Activated CD8-positive, alpha-beta memory T cell treated with anti-CD3 and anti-CD28 coated beads for 4 hours (primary cell): ENCODE measurements at places on chromosomes 16 and 17.

DNA sequence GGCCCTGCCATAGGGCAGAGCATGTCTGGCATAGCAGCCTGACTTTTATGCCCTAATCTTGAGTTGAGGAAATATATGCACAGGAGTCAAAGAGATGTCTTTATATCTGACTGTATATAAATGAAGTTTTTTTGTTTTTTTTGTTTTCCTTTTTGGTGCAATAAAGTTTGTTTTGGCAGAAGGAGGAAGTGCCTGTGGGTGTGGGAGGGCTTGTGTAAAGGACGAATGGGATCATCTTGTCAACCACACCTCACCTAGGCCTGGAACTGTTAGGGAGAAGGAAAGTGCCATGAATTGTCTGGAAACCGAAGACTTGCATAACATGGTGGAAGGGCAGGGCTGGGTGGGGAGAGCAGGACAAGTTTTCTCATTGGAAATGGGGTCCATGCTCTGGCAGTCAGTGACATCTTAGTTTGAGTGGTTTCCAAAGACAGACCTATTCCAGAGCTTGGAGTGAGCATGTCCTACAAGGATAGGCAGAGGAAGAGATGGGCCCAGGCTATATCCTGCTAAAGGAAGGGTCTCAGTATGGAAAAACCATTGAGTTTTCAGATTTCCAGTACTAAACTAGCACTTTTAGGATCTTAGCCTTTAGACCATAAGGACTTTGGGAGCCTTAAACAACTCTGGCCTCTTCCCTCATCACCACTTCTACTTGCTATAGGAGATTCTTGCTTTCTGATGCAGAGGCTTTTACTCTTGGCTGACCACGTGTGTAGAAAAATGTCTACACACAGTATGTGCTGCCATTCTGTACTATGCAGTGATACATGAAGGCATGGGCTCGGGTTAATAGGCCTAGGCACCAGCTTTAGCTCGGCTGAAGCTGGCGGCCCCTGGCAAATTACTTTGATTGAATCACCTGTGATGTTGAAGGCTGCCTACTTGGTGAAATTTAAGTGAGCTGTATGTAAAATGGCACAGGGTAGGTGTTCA is 15.5 kb downstream of the SNF8 start:
- DNase-seq, result no peak

GRCh38 chr16:1317479-1318267 is 8.2 kb downstream of the UBE2I start:
- no peak for DNase-seq

GRCh38 chr17:8955021-8955959 is 10.2 kb downstream of the PIK3R5 start:
- no peak for DNase-seq

DNA sequence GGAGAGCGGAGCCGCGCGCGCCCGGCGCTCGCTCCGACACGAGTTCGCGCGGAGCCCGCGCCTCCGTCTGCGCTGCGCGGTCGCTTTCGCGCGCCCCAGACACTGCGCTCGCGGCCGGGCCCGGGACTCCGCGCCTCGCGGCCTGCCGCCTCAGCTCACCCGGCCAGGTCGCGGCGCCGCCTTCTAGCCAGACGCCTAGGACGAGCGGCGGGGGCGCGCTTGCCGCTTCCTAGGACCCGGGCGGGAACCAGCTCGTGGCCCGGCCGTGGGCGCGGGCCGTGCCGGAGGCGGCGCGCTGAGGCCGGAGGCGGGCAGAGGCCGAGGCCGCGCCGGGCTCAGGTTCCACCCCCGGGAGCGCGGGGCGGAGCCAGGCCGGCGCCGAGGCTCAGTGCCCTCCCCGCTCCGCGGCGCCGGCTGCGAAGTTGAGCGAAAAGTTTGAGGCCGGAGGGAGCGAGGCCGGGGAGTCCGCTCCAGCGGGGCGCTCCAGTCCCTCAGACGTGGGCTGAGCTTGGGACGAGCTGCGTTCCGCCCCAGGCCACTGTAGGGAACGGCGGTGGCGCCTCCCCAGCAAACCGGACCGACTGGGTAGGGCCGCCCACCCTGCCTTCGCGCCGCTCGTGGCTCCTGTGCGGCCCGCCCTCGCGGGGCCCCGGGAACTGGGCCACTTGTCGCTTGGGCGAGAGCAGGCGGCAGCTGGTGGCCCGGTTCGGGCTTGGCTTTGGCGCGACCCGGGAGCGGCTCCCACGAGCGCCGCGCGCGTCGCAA is at the start of gene SPHK1:
Gene SPHK1, plus strand, starts transcription at position 388 of the 765 bp plus-strand sequence. CDS start 1,036 bp downstream, outside the sequence.
- DNase-seq, result peak; percentile 25

DNA sequence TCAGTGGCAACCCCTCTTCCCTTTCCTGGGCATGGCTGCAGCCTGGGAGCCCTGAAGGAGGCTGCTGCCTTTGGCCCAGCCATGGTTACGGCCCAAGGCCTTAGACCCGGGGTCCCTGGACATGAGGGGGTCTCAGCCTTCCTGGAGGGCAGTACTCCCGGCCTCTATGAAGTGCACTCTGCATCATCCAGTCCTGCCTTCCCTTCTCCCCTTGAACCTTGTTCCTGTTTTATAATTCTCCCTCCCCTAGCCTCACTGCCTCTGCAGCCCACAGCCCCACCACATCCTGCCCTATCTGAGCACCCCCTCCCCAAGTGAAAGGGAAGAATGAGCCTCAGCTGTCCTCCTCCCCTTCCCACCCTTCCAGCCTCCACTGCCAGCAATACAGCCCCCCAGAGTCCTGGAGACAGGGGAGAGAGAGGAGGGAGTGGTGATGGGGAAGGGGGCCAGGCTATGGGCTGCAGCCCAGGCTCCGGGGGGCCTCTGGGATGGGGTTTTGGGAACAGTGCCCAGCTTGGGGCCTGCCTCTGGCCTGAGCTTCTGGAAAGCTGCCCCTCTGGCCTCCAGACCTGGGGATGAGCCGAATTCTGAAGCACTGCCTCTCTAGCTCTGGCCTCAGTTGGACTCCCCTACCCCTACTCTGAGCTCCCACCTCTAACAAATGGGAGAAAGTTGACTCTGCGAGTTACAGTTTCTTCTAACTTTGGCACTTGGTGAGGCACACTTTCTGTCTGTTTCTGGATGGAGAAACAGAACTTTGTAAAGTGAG is 7.6 kb downstream of the CCR7 start:
- DNase-seq, result no peak
